ENCODE measurements at places on chromosomes 1 and 21.

DNA sequence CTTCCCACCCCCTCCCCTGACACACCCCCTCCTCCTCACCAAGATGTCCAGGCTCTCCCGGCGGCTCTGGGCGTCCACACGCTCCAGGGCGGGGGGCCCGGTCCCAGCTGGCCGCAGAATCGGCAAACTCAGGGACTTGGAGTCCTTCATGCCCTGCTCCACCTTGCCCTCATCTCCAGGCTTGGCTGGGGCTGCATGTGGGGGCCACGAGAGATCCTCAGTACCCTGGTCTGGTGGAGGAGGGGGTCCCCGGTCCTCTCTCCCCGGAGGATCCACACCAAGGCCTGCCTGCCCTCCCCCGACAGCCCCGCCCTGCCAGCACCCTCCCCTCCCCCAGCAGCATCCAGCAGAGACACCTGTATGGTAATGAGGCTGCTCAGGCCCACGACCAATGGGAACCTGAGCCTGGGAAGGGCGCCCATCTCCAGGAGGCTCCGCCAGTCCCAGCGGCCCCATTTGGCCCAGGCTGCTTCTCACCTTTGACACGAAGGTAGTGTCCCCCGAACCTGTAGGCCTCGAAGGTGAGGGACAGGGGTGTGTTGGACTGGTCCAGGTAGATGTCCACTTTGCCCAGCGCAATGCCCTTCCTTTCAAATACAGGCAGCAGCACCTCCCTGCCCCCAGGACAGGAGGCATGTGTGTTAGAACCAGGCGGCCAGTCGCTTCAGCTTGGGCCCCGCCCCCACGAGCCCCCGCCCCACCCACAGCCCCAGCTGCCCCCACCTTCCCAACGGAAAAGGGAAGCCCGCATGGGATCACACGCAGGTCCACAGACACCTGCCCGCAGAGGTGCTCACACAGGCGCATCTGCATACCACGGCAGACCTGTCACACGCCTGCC, 8.2 kb upstream of the TNFRSF25 start:
- no peak for DNase-seq

DNA sequence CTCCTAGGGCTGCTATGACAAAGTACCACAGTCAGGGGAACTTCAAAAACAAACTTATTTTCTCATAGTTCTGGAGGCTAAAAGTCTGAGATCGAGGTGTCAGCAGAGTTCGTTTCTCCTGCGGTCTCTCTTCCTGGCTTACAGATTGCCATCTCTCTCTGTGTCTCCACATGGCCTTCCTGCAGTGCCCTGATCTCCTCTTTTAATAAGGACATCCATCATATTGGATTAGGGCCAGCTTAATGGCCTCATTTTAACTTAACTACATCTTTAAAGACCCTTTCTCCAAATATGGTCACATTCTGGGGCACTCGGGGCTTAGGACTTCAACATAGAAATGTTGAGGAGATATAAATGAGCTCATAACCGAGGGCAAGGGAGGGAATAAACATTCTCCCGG, 12.2 kb downstream of the C1orf74 start:
- no peak for DNase-seq

DNA sequence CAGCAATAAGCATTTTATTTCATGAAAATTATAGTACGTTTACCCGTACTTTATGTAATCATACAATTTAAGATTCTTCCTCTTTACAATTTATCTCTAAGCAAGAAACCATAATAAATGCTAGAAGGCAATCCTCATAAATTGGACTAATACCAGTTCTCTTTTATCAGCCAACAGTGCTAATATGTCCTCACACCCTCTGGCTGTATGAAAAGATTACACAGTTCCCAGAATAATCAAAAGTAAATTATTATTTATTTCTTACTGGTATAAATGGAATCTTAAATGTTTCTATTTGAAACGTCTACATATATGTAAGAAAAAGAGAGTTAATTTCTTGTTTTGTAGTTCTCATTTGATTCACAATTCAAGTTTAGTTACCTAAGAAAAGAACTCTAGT, 3.1 kb upstream of the CDKN2C start:
- peak; percentile 15 for DNase-seq

DNA sequence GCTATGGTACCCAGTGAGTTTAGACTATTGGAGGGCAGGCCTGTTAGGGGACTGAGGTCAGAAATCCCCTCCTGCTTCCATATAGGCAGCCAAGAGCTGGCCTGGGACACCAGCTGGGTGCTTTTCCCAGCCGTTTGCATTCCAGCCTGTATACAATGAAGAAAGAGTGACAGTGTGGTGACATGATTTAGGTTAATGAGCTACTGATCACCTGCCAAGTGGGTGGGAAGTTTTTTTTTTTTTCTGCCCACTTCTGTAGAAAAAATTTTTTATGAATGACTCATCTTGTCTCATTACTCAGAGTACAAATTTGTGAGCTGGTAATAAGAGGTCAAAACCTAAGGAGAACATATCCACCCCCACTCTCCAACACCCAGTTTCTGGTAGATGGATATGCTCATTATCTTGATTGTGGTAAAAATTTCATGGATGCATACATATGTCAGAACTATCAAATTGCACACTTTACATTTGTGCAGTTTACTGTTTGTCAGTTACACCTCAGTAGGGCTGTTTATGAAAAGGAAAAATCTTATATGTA, 16.4 kb upstream of the CGN start:
- peak; percentile 92 for DNase-seq

- no peak for DNase-seq
Measured at GRCh38 chr21:32281531-32281930, 2.7 kb upstream of the MIS18A start.

- peak; percentile 32 for DNase-seq
Measured at GRCh38 chr1:35807614-35808449, at the start of gene AGO4. Gene AGO4, plus strand, starts transcription at chr1:35808016. Its CDS starts 401 bp downstream, at chr1:35808417.

DNA sequence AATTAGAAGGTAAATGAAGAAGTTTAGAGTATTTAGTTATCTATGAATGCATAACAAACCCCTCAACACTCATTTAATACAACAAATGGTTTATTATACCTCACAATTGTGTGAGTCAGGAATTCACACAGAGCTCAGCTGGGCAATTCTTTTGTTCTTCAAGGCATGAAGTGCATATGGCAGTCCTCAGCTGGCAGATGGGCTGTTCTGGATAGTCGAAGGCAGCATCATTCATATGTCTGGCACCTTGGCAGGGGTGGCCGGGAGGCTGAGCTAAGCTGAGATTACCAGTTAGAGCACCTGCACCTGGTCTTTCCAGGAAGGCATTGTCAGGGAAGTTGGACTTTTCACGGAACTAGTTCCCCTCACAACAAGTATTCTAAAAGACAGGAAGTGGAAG, 286.2 kb upstream of the DUSP10 start:
- no peak for DNase-seq

GRCh38 chr1:159009287-159009686, 420 bp upstream of the IFI16 start:
- no peak for DNase-seq

DNA sequence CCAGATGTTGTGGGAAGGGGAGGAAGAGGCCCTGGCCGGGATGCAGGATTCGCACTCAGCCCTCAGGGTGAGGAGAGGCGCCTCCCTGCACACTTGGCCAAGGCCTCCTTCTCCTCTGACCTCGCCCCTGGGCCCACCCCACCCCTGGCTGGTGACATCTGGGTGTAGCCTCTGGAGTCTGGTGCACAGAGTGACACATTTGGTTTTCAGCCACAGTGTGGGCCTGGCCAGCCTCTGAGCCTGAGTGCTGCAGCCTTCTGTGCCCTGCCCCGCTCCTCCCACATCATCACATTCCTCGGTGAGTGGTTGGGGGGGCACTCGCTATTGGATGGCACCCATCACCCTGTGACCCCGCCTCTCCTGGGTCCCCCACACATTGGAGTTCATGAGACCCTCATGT, 45.8 kb downstream of the PRDM16 start:
- DNase-seq: no peak

DNA sequence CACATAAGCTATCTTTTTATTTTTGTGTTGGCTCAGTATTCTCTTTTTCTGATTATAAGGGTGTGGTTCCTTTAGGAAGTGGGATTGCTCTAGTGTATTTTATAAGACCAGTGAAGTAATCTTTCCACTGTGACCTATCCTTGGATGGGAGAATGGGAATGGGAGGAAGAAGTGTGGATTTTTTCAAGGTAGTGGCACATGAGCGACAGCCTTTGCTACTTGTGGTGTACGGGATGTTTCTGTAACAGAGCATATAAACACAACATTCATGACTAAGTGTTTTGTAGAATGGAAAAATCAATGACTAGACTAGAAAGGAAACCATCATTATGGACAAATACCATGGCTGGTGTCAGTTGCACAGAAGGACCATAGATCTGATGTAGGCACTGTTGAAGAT, 209.6 kb downstream of the GIPC2 start:
- peak; percentile 70 for DNase-seq

DNA sequence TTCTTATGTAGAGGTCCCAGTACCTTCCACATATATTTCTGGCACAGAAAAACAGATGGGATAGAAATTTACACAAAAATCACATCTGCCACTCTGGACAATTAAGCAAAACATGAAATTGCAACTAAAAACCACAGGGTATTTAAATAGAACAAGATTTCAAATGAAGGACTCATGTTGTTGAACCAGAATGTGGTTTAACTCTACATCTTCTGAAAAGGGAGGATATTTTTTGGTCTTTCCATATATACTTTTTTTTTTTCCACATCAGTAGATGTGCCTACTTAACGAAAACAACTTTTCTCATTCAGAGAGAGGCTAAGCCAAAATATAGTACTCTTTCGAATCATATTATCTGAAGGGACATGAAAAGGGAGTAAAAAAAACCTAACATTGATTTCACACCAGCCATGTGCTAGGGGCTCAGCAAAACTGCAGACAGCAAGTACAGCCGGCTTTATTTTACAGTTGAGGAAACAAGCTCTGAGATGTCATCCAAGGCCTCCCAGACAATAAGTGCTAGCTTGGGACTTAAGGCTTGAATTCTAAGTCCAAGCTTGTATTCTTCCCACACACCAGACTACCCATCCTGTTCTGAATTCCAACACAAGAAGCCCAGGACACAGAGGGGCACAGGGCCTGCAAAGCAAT, 208.9 kb downstream of the PBX1 start:
- no peak for DNase-seq

- no peak for DNase-seq
Measured at GRCh38 chr1:45958317-45958716, 154.9 kb downstream of the MAST2 start.

- no peak for DNase-seq
Measured at GRCh38 chr1:55052221-55053142, 13.1 kb downstream of the PCSK9 start.

DNA sequence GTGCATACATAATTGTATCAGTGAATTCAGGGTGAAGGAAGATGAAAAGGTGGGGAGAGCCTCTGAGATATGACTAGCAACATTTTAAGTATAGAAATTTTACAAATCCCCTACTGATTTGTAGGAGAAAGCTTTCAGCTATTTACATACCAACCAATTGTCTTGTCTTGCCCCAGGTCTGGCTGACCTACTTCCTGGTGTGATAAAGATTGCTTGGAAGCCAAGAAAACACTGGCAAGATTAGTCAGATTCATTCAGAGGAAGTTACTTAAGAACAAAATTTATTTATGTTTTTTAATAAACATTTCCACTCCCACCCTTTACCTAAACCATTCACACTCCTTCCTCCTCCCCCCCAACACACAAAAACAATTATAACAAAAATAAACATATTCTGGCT, 17.5 kb downstream of the PTGS2 start:
- peak; percentile 46 for DNase-seq

DNA sequence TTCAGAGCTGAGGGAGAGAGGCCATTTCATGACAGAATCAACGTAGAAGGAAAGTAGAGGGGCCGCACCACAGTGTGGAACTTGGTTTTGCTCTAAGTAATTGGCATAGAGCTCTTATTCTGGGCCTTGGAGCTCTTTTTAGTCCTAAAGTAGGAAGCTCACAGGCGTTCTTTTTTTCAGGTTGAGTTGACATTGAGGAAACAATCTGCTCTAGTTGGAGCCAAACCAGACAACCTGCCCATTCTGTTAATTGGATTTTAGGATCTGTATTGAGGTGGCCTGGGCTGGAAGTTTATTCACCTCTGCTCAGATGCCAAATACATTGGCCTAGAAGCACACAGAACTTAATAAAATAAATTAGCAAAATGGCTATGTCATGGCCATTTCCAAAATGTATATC, 1093.9 kb downstream of the ADGRL2 start:
- no peak for DNase-seq

DNA sequence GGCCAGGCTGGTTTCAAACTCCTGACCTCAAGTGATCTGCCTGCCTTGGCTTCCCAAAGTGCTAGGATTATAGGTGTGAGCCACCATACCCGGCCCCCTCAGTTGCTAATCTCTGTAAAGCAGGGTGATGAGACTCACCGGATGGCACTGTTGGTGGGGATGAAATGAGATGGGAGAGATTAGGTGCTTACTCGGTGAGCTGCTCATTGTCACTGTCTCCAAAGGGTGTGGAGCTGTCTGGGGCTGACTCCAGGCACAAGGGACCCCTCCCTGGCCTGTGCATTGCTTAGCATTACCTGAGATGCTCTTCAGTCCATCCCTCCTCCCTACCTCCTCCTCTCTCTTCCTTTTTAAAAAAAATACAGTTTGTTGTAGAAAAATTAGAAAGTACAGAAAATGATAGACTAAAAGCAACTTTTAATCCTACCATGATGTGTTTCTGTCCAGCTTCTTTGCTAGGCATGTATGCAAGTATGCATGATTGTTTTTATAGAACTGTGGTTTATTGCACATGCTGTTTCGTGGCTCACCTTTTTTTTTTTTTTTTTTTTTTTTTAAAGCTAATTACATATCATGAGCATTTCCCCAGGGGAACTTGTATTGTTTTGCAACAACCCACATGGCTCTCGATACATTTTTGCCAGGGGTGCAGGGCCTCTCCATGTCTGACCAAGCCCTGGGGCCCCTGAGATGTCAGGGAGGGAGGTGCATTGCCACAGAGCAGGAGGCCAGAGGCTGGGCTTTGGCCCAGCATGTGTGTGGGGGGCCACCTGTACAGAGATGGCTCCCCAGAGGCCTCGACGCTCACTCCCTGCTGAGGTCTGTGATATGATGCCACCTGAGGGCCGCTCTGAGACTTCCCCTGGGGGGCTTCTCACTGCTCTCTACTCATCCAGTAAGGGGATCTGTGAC, 55.4 kb downstream of the ARHGEF10L start:
- no peak for DNase-seq

DNA sequence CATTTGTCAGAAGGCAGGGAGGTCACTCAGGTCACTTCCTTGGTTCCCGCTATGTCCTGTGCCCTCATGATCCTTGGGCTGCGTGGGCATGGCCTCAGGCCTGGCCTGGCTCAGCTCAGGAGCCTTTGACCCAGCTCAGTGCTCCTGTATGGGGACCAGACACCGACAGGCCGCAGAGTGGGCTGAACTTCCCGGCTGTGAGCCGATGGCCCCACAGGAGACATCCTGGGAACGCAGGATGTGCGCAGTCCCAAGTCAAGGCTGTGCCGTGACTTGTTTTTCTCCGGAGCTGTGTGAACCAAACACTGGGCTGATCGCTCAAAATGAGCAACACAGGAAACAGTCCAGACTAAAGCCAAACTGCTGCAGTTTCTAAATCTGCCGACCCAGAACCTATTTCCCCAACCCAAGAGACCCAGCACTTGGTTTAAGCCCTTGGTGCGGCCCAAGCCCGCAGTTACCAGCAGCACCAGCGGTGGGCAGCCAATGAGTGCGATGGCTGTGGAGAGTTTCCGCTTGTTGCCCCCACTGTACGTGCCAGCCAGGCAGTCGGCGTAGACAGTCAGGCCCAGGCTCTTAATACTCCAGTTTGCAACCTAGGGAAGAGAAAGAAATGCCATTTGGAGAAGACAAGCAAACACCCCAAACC, 92.3 kb upstream of the GCLM start:
- no peak for DNase-seq

- peak; percentile 24 for DNase-seq
Measured at GRCh38 chr1:150516050-150516591, 569 bp downstream of the FALEC start.
